ENCODE measurements at places on chromosomes 6 and 20.

DNA sequence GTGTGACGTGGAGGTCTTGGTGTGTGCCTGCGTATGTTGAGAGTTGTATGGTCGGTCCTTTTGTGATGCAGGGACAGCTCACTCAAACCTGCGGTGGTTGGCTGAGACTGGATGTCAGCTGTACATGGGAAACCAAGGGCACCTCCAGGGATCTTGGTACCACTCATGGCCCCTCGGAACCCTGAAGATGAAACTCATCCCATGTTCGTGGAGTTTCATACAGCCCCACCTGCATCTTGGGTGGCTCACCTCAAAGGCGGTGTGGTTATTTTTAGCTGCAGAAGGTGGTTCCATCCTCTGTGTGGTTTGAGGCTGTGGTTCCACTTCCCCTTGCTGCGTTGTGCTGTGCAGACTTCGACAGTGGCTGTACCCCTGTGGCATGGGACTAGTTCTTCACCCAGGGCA, 52.6 kb upstream of the SLC22A1 start:
- no peak for DNase-seq

- DNase-seq: no peak
These were observed 13.8 kb downstream of the ASIP start for GRCh38 chr20:34254979-34255378.

DNA sequence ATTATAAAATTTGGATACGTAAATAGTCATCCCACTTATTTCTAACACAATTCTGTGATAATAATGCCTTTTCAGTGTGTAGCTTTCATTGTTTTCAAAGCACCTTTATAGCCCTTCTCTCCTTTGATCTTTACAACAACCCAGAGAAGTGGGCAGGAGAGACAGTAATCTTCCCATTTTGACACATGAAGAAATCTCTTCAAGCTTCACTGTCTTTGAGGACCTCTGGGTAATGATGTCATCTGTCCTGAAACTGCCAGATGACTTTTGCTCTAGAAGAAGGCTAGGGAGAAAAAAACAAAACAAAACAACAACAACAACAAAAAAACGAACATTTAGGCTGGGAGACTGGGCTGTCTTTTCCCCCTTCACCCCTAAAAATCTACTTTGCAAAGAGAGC, 203.0 kb downstream of the KCNQ5 start:
- no peak for DNase-seq

- DNase-seq: no peak
These were observed 157.9 kb downstream of the OGFRL1 start for GRCh38 chr6:71446470-71446869.

DNA sequence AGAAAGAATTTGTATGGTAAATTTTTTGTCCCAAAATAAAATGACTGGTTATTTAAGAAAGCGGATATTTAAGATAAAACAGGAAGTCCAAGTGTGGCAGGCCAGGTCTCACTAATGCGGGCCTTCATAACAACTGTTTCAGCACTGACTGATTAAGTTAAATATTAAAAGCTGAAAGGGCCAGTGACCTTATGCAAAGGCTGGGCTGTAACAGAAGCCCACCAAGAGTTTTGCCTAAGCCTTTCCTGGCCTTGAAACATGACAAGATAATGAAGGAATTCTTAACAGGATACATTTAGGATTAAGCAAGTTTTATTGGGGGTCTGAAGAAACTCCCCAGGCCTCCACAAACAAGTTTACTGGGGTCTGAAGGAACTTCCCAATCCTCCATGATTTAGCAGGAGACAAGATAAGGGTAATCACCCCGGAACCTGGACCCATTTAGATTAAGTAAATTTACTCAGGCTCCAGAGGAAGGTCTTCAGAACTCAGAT, 36.3 kb downstream of the ZNF133 start:
- DNase-seq: no peak

GRCh38 chr6:150184850-150185731, 42.2 kb downstream of the PPP1R14C start:
- no peak for DNase-seq

All from head of caudate nucleus (tissue), 42 donors.